ENCODE measurements at places on chromosomes 3 and 15. TPM values are rescaled to one million over a fixed set of nuclear protein-coding genes. Genes with fewer than 3 reads are reported as not detected.

CCK gene
- total RNA-seq = 7.8 TPM

TERC gene
- 57.6 TPM for total RNA-seq

CFAP91 gene
- total RNA-seq = 13.5 TPM

KCNMB3 gene
- total RNA-seq = 9.7 TPM

FOXL2 gene
- total RNA-seq = 0.31 TPM

RBP2 gene
- not detected for total RNA-seq

COMMD4 gene
- 22.2 TPM for total RNA-seq

SSUH2 gene
- 1.3 TPM for total RNA-seq

ISLR gene
- 1.6 TPM for total RNA-seq

GOLGA8M gene
- total RNA-seq = 1.3 TPM

LTF gene
- 0.63 TPM for total RNA-seq

PIF1 gene
- total RNA-seq = 3.8 TPM

CACNA2D3 gene
- 16.6 TPM for total RNA-seq

MME gene
- total RNA-seq = 5.9 TPM

TRPM7 gene
- 87.0 TPM for total RNA-seq

TMEM108 gene
- total RNA-seq = 54.1 TPM

ZDHHC19 gene
- not detected for total RNA-seq

FETUB gene
- total RNA-seq = not detected

LYZL4 gene
- not detected for total RNA-seq

PRSS50 gene
- 0.31 TPM for total RNA-seq

SOX14 gene
- total RNA-seq = not detected

BTLA gene
- total RNA-seq = 0.31 TPM

SYNPR gene
- 45.7 TPM for total RNA-seq

SNX22 gene
- total RNA-seq = 9.7 TPM

AMIGO3 gene
- 1.3 TPM for total RNA-seq

APOD gene
- 3.8 TPM for total RNA-seq

LDHAL6B gene
- total RNA-seq = not detected

Measured in parietal lobe (tissue), 2 donors.